ENCODE measurements at places on chromosomes 12 and 14. TPM values are rescaled to one million over a fixed set of nuclear protein-coding genes. Genes with fewer than 3 reads are reported as not detected.

TCP11L2 gene
- 93.7 TPM for total RNA-seq

GRCh38 chr14:65618996-65619395 lies 206.5 kb downstream of the FUT8 start:
- DNase-seq = no peak

DNA sequence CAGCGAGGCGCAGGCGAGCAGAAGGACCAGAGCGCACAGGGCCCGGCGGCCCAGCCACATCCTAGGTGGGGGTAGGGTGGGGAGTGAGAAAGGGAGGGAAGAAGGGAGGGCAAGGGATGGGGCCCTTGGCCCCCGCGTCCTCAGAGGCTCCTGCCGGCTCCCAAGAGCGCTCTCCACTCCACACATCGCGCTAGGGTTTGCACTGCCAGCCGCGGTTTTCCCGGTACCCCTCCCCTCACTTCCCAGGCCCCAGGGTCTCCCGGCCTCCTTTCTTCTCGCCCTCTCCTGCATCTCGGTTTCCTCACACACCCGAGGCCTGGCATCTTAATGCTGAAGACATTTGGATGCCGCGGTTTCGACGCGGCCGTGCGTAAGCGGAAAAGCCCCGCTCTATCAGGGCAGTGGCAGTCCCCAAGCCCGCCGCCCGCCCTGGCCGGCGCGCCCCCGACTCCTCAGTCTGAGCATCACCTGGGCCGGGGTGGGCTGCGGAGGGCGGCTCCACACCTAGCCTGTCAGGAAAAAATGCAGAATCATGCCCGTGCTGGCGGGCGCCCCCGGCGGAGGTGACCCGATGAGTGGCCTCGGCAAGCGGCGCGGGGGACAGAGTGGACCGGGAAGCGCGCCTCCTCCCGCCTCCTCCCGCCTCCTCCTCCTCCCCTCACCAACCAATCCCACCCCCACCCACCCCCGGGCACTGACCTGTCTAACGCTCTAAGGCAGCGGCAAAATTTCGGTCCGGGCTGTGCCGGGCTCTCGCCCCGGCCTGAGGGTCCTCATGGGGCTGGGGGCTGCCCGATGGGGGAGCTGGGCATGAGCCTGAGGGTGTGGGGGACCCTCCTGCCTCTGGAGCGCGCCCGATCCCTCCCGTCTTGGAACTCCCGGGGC lies 686 bp downstream of the B4GALNT1 start:
- DNase-seq = no peak

GPHN gene
- total RNA-seq = 23.5 TPM

ENO2 gene
- total RNA-seq = 10.2 TPM

SERPINA1 gene
- 9.1 TPM for total RNA-seq

DNA sequence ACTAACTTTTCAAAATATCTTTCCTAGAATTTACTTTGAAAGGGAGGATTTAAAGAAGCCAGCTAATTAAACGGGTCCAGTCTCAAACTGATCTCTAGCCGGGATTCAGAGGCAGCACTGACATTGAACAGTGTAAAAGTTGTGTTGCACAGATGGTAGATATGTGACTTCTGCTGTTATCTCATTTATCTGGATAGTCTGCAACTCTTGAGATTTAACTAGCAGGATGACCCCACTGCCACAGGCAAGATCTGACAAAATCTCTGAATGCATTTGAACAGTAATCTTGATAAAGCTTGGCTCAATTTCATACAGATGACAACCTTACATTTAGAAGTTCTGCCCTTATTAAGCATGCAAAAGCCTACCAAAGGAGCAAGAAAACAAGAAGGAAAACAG lies 138.0 kb upstream of the CPNE8 start:
- no peak for DNase-seq

GRCh38 chr14:73237786-73238423 lies 599 bp downstream of the PAPLN start:
- DNase-seq = no peak

EFS gene
- 4.0 TPM for total RNA-seq

GRCh38 chr12:25710128-25710527 lies 157.0 kb upstream of the LMNTD1 start:
- no peak for DNase-seq

GRCh38 chr12:2029851-2030250 lies 22.9 kb upstream of the CACNA1C start:
- DNase-seq = no peak

- no peak for DNase-seq
Observed at GRCh38 chr12:57001448-57001906, 4.9 kb downstream of the ZBTB39 start.

DNA sequence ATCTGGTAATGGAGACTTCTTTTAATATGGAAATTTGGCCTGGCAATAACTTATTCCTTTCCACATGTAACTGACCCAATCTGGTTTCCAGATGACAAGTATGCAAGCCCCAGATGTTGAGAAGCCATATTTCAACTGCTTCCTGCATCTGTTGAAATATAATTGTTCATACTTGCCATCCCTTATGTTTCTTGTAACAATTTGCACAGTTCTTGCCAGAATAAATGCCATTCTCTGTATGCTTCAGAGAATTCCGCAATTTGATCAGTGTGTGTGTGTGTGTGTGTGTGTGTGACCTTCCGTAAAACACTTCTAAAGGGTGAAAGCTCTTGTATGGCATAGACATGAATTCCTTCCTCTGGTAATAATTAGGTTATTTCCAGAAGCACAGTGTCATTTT lies 1.8 kb upstream of the CLEC2A start:
- DNase-seq = no peak

GRCh38 chr14:73283608-73284379 lies 46.5 kb downstream of the PAPLN start:
- no peak for DNase-seq

- DNase-seq = no peak
Observed at GRCh38 chr14:34003082-34003668, 52.3 kb upstream of the EGLN3 start.

DNA sequence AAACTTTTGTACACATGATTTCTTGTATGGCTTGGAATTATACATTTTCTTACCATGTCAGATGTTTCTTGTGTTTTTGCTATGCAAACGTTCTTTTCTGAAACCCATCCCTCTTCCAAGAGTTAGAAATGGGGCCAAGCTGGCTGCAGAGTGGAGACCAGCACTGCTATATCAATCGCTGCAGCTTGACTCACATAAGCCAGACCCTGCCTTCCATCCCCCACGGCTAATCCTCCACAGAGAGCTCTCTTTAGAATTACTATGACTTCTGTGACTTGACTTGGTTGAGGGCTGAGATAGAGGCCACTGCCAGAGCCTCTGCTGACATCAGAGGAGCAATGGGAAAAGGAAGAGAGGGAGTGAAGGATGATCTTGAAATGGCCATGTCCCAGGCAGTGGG lies 147.9 kb downstream of the DACT1 start:
- no peak for DNase-seq

FAM161B gene
- 3.7 TPM for total RNA-seq

- DNase-seq = no peak
Observed at GRCh38 chr12:1011091-1011490, 20.1 kb downstream of the ERC1 start.

DNA sequence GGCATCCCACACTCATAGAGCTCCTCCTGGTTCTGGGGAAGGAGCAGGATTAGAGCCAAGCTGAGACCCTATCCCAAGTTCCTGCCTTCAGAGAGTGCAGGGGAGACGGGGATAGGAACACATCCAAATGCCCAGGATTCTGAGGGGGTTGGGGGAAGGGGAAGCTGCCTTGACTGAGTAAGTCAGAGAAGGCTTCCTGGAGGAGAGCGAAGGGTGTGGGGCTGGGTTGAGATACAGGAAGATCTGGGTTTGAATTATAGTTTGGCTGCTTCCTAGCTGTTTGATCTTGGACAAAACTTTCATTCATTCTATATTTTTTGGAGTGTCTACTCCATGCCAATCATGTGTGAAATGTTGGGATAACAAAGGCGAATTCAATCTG lies 8.0 kb upstream of the AQP2 start:
- no peak for DNase-seq

DNA sequence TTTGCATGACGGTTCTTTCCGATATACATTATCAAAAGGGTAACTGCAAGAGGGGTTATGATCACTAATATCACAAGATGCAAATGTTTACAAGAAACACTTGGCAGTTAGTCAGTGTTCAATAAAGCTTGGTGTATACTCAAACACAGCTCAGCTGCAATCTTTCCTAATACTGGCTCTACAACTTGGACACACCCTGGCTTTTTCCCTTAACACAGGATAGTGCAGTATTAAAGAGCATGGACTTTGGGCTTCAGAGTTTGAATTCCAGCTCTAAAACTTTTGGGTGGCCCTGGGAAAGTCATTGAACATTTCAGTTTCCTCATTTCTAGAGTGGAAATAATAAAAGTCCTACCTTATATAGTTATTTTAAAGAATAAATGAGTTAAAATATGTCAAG lies 107.0 kb downstream of the HECTD4 start:
- no peak for DNase-seq

- DNase-seq = peak; percentile 85
Observed at GRCh38 chr12:42482748-42483520, 106.6 kb downstream of the PRICKLE1 start.

CARMIL3 gene
- 0.08 TPM for total RNA-seq

LIN7A gene
- 13.7 TPM for total RNA-seq

DNA sequence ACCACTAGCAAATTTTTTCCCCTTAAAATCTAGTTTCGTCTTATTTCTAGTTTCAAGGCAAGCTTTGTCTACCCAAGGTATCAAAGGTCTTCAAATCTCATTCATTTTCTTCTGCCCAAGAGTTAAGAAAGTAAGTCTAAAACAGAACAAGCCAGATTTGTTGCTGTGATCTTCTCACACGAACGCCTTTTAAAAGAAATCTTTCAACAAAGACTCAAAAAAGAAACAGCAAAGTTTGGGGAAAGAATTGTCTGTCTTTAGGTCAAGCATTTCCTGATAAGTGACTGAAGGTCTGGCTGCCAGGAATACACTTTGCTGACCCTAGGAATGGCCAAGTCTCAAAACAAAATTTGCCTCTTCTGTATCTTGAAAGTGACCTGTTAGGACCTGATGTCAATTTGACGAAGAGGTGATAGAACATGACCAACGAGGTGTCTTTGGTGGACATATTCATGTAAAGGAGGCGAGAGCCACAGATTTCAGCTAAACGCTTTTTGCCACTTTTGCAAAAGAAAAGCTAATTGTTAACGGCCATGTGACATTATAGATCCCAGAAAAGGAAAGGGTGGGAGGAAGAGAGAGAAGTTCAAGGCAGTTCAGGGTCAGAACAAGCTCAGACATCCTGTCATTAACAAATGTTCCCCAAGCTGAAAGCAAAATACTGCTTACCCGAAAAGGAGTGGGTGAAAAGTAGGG lies 1.7 kb downstream of the CDK17 start:
- no peak for DNase-seq

TAS2R46 gene
- total RNA-seq = 0.43 TPM

KRT7 gene
- not detected for total RNA-seq

DNA sequence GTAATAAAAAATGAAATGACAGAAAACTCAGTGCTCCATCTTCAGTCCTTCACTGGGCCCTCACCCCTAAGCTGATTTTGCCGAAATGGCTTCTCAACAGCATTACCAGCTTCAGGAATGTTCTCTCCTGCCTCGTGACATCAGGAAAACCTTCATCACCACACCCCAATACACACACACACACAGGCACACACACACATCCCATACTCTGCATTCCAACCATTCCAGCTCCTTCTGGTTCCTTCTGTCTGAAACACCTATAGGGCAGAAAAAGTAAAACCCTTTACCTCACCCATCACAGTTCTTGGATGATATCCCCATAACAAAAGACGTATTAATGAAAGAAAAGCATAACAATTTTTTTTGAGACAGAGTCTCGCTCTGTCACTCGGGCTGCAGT lies 75.9 kb downstream of the CCDC60 start:
- DNase-seq = no peak

DNA sequence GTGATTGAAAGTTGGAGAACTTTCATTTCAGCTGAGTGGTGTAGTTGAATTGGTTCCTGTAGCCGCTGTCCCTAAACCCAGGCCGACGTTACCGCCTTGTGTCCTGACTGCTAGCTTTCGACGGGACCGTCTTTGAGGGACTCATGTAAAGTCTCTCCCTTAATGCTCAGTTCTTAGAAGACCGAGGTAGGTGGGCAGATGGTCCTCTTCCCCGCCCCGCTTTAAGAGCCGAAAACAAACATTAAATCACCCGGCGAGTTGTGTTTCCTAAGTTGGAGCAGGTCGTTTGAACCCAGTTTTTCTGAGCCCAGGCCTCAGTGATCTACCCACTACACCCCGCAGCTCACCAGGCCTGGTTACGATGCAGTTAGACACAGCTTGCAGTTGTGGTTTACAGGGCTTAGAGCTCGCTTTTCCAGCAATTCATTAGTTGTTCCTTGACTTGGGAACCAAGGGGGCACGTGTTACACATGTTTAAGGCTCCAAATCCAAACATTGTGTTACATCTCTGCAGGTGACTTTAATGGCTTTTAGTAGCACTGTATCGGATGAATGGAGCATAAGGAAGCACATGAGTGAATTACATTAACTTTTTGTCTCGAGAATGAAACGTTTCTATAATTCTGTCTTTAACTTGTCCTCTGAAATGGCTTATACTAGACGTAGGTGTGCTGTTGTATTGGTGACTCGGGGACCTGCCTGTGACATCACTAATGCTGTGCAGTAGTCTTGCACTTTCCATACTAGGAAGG lies 790 bp downstream of the NEDD1 start:
- DNase-seq = no peak

DNA sequence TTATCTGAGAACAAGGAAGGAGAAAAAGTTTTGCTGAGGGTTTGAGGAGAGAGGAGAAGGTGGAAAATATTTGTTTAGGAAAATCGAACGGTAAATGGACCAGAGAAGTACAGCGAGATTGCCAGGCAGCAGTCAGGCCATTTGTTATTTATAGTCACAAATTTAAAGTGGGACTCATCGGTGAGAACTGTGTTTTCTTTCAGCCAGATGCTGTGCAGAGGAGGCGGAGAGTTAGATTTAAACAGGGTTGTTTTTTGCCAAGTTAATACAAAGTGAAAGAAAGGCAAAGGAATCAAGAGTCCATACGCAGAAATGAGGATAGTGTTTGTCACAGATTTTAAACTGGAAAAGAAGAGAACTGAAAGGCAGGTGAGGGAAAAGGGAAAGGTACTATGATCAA lies 200.6 kb upstream of the CNOT2 start:
- no peak for DNase-seq

GRCh38 chr12:111111681-111112080 lies 191.3 kb upstream of the MYL2 start:
- no peak for DNase-seq

ENDOU gene
- total RNA-seq = not detected

CD163L1 gene
- total RNA-seq = 3.0 TPM

- no peak for DNase-seq
Observed at GRCh38 chr12:66107451-66107915, 23.1 kb downstream of the LLPH start.

DNA sequence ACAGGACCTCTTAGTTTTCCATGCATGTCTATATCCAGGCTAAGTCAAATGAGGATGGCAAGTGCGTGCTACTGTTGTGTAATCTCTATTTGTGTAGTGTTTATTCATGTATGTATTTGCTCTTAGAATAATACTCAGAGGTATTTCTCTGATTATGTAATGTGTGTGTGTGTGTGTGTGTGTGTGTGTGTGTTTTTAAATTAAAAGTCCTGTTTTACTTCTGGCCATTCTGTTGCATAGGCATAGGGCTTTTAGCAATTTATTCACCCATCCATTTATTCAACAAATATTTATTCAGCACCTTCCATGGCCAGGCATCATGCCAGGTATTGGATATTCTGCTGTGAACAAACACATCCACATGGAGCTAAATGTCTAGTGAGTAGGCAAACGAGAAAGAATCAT lies 63.5 kb downstream of the PELI2 start:
- DNase-seq = no peak
